Activated CD8-positive, alpha-beta memory T cell treated with anti-CD3 and anti-CD28 coated beads for 1 hour (primary cell): ENCODE measurements at places on chromosomes 4 and X.

DNA sequence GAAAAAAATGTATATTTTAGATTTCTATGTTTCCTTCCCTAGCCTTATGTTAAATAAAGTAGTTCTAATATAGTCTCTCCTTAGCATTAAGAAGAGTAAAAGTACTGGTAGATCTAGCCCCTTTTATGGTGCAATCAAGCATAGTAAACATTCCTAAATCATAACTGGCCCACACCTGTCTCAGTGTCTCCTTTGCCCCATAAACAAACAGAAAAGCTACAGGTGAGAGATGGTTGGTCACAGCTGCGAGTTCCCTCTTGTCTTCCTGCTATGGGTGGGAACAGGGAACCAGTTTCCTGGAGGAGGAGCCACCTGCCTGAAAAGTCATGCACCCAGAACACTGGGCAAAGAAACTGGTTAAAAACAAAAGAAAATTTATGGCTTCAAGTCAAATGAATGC, 16.6 kb downstream of the SOWAHB start:
- no peak for DNase-seq

- DNase-seq, result no peak
These were observed 316.7 kb downstream of the ANTXR2 start for GRCh38 chr4:79756140-79756895.

DNA sequence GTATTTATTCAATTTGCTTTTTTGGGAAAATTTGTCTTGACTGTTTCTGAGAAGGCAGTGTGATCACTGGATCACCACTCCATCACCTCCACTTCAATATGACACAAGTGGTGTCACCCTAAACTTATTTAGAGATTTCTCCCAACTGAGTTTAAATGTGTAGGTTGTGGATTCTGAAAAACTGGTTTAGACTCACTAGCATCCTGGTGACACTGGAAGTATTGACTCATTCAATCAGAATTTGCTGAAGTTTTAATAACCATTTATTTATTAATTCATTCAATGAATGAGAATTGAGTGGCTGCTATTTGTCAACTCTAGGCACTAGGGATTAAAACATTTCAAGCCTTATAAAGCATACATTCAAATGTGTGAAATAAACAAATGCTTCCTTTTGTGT, 819.1 kb upstream of the EPHA5 start:
- DNase-seq, result no peak

GRCh38 chrX:291411-291901, 10.3 kb downstream of the PLCXD1 start:
- no peak for DNase-seq

DNA sequence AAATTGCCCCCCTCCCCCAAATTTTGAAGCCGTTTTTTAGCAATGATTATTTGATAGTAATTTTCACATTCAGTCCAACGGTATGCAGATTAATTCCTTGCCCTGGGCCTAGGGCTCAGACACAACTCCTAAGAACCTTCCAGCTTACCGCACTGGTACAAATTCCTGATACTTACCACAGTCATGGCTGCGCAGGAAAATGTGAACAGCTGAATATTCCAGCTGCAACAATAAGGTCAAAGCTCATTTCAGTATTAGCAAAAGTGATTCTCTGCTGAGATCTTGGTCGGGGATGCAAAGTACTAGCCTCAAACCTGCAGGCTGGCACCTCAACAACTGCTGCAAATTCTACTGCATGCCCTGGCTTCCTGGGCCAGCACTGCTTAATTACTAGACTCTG, 3.0 kb downstream of the ATP11C start:
- no peak for DNase-seq

DNA sequence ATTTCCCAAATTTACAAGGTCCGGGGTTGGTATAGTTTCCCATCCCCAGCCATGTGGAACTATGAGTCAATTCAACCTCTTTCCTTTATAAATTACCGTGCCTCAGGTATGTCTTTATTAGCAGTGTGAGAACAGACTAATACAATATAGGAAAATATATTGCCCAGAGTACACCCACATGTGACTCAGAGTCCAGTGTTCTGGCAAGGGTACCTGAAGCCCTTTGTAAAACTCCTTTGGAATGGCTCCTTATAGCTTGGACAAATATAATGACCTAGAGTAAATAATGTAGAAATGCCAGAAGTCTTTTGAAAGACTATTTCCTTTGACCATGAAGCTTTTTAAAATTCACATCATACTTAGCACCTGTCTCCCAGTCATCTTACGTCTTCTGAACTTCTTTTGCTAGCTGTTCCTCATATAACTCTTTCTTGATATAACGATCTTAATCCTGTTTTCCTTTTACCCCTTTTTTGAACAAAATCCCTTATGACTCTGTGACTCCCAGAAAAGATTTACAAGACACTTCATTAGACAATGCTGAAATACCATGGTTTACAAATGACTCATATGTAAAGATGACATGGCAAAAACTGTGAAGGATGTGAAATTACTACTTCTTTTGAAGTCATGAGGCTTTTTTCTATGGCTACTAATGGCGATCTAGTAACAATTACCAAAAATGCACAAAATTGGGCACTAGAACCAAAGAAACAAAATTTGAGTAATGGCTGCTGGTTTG, 408.9 kb downstream of the NAP1L3 start:
- DNase-seq, result no peak

DNA sequence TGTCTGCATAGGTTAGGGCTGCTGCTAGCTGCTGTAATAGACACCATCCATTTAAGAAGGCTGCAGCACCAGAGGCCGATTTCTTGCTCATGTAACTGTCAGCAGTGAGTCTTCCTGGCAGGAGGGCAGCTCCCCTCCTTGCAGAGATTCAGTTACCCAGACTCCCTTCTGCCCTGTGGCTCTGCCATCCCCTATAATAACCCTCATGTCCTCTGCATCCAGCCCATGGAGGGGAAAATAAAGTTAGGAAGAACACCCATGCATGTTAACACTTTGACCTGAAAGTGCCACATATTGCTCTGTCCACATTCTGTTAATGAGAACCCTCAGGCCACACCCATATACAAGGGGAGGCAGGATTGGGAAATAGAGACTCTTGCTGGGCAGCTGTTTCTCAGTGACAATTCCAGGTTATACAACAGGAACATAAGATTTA, 5.4 kb downstream of the STBD1 start:
- DNase-seq, result no peak

DNA sequence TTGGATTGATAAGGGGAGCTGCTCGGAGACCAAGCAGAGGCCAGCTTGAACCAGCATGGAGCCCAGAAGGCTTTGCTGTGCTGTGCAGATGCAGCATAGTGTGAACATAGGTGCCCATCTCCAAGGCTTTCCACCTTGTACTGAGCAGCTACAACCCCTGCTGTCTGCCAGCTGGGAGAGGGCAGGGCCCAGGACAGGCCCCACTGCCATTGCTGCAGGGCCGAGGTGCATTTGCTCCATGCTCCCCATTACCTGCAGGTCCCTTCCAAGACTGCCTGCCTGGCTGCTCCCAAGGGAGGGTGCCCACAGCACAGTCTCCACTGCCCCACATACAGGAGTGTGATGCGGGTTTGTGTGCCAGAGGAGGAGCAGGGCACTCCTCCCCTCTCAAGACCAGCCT, 1016.0 kb upstream of the INTU start:
- no peak for DNase-seq

DNA sequence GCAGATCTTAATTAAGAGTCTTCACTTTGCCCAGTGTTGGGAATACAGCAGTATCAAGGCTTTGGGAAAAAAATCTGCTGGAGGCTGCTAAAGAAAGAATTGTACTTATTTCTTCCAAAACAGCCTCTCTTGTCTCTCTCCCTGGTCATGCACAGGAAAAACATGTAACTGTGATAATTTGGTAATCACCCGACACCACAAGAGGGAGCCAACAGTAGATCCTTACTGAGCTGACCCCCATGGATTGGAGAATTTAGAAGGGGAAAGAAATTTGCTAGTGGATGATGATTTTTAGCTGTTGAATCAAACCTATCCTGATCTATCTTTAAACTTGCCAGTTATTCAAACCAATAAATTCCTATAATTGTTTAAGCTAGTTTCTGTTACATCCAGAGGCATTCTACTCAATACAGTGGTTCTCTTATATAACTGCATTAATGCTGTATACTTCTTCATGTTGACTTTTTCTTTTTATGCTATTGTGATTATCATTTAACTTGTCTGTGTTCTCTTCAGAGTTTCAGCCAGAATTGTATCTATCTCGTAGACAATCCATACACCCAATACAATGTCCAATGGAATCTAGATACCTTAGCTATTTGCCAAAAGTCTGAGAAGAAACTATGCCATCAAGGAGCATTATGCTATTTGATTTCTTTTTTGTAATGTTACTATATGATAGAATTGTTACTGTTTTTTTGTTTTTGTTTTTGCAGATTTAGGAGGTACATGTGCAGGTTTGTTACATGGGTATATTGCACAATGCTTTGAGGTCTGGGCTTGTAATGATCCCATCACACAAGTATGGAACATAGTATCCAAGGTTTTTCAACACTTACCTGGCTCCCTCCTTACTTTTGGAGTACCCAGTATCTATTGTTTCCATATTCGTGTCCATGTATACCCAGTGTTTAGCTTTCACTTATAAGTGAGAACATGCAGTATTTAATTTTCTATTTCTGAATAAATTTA, 31.3 kb upstream of the ARHGEF38 start:
- no peak for DNase-seq

- no peak for DNase-seq
These were observed 2.3 kb downstream of the PF4V1 start for GRCh38 chr4:73855406-73855805.

DNA sequence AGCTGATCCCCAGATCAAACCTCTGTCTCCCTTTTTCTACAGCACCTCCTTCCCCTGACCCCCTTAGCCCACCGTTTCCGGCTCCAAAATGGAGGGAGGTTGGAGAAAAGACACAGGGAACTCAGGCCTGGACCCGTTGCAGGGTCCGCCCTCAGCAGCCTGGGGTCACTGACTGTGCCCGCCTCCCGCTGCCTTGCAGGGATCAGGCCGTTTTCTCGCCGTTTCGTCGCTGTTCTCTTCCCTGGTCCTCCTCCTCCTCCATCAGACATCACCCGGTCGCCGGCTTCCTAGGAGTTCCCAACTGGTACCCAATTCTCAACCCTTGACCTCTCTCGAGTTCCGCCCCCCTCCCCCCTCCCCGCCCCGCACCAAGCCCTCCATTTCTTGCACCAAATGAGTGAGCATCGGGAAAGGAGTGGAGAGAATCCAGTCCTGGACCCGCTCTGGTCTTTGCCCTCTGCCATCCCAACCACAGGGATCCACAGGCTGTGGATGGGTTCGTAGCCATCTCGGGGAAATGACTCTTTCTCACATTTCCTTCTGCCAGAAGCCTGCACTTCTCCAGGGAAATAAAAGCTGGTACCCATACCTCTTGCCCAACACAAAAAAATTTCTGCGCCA, 493 bp downstream of the TCEAL5 start:
- DNase-seq, result no peak

DNA sequence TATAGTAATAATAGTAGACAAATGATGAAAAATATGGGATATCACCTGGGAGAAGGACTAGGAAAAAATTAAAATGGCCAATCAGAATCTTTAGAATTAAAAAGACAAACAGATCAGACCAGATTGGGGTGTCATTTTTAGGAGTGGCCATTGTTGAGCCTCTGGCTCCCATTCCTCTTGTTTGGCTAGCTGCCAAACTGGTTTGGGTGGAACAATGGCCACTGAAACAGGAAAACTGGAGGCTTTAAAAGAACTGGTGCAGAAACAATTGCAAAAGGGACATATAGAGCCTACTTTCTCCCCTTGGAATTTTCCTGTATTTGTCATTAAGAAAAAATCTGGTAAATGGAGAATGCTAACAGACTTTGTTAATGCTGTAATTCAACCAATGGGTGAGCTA, 294.8 kb upstream of the DKK2 start:
- no peak for DNase-seq

DNA sequence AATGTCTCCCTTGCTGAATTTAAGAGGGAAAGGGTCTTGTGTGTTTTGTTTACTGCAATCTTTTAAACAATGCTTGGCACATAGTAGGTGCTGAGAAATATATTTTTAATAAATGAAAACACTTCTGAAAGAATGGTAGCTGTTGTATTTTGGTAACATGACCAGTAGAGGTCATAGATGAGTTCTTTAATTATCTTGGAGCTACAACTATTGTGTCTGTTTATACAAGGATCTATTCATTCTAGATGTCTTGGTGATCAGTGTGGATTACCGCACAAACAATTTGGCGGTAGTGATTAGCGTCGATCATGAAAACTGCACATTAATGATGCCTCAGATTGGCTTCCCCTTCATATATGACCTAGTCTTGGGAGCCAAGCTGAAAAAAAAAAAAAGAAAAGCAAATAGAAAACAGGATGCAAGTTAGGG, 21.4 kb upstream of the SCRG1 start:
- no peak for DNase-seq

GRCh38 chr4:154908168-154908567, 127.1 kb downstream of the RBM46 start:
- no peak for DNase-seq

GRCh38 chr4:80500613-80501012, 165.1 kb downstream of the CFAP299 start:
- no peak for DNase-seq

GRCh38 chr4:32697281-32697814, 1977.2 kb downstream of the PCDH7 start:
- no peak for DNase-seq

DNA sequence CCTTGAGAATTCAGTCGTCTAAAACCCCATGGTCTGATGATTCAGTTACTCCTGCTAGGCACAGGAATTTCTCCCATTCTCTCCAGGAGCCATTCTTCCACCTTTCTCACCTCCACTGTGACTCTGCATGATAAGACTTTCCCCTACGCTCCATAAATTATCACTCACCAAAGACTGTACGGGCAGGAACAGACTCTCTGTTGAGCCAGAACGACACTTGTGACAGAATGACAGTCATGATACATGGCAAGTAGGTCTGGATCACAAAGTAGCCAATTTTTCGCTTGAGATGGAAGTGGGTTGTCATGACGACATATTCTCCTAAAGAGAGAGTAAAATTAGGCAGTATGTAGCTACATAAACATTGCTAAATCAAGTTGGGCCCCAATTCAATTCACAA, 59.1 kb upstream of the MAGEA10 start:
- no peak for DNase-seq

GRCh38 chr4:123390846-123391456, 5.6 kb upstream of the SPRY1 start:
- DNase-seq, result no peak

- no peak for DNase-seq
These were observed 85.7 kb downstream of the DIAPH2 start for GRCh38 chrX:96770315-96770714.

- no peak for DNase-seq
These were observed 161.8 kb downstream of the RAP1GDS1 start for GRCh38 chr4:98423009-98423408.

- DNase-seq, result no peak
These were observed 73.4 kb downstream of the MGST2 start for GRCh38 chr4:139738846-139739613.

GRCh38 chr4:83709627-83710026, 173.7 kb downstream of the GPAT3 start:
- DNase-seq, result no peak

GRCh38 chr4:177047070-177047850, 254.5 kb upstream of the VEGFC start:
- DNase-seq, result peak; percentile 1

GRCh38 chrX:119481323-119481801, 13.1 kb downstream of the SLC25A5 start:
- no peak for DNase-seq

GRCh38 chrX:107146670-107147069, 28.0 kb upstream of the RBM41 start:
- no peak for DNase-seq
